Fibroblast of skin of left biceps (primary cell): ENCODE measurements at places on chromosomes 3 and 15.

DNA sequence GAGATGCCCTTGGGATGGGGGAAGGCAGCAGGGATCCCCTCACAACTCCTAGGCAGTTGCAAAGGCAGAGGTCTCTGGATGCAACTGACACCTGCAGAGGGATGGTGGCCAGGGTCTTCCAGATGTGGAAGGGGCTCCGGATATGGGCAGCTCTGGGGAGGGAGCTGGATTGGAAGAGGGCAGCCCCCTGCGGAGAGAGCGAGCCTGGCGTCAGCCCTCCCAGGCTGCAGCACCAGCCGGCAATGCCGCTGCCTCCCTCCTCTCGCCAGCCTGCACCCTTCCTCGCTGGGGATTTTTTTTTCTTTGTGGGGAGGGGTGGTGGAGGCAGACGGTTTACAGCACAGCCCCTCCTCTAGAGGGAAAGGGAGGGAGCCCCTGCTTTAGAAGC lies 1.6 kb downstream of the INSYN1 start:
- DNase-seq, result no peak

GRCh38 chr3:39106281-39106811 lies 1.1 kb downstream of the GORASP1 start:
- DNase-seq, result no peak

- no peak for DNase-seq
Observed at GRCh38 chr3:153767601-153768560, 353.3 kb upstream of the ARHGEF26 start.

DNA sequence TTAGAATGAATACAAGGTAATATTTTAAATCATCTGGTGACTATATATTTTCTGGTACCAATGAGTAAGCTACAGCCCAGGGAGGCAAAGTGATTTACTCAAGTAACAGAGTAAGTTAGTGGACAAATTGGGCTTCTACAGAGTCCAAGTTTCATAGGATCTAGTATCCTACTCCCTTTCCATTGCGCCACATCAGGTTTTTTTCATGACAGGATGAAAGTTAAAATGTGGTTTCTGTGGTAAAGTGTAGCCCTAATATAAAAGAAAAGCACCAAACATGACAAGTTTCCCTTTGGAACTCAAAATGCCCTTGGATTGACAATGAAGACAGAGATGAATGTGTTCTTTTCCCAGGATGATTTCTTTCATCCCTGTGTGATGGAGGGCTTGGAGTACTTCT lies 350.8 kb upstream of the ZNF385D start:
- no peak for DNase-seq

DNA sequence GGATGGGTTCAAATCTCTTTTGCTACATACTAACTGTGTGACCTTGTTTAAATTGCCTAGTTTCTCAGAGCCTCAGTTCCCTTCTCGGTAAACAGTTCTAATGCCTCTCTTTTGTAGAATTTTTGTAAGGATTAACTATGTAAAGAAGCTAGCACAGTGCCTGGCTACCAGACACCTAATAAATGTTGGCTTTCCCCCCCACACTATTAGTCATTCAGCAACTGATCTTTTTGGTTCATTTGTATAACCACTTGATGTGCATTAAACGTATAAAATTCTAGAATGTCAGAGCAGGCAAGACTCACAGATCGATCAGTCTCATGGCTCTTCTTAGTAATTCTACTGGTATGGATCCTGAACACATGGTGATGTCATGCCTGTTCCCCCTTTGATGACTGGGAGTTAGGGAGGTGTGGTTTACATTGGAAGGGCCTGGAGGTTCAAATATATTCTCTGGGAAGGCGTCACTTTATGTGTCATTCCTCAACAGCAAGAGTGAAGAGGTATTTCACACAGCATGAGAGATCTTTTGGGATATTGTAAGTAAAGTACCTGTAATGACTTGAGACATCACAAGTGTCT lies 6.5 kb downstream of the TAGLN3 start:
- no peak for DNase-seq

DNA sequence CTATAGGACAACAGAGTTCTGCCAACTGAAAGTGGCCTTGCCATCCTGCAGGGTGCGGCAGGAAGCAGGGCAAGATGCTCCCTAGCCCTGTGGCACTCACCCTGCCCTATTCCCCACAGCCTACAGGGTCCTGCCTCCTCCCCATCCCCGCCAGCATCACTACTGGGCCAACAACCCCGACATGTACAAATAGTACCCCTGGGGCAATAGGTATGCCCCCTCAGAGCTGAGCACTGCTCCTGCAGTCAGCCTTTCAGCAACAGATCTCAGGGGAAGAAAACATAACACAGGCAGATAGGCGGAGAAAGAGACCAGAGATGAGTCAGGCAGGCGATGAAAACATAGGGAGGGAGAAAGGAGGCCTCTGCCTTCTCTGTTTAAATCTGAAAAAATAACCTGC lies 74.7 kb downstream of the XXYLT1 start:
- no peak for DNase-seq

GRCh38 chr3:66949898-66950297 lies 48.2 kb upstream of the KBTBD8 start:
- no peak for DNase-seq

GRCh38 chr3:50392101-50392715 lies 32.9 kb upstream of the TMEM115 start:
- DNase-seq, result no peak

DNA sequence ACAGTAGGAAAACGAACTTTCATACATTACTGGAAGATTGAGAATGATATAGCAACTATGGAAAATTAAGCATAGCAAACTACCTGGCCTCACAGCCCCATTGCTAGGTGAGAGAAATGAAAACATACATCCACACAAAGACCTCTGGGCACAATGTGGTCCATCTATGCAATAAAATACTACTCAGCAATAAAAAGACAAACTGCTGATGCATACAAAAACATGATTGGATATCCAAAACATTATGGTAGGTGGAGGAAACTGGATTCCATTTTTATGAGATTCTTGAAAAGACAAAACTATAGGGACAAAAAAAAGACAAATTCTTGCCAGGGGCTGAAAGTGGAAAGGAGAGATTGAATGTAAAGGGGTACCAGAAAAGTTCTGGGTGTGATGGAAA lies 308.8 kb downstream of the OCA2 start:
- no peak for DNase-seq

GRCh38 chr3:139548801-139549200 lies 9.3 kb upstream of the RBP1 start:
- no peak for DNase-seq

DNA sequence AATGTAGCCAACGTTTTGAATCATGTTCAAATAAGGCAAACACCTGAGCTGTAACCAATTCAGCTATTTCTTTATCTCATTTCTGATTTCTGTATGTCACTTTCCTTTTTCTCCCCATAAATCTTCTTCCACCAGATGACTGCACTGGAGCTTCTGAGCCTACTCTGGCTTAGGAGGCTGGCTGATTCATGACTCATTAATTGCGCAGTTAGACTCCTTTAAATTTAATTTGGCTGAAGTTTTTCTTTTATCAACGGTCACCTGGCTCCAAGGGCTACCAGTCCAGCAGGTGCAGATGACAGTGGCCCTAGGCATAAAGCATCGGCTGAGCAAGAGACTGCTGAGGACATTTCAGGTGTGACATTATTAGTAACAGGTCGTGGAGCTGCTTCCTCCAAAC lies 39.6 kb upstream of the ITGA11 start:
- DNase-seq, result no peak

GRCh38 chr15:55873024-55873720 lies 120.2 kb downstream of the NEDD4 start:
- DNase-seq, result no peak

GRCh38 chr15:42674472-42674871 lies 62.5 kb downstream of the CDAN1 start:
- no peak for DNase-seq

DNA sequence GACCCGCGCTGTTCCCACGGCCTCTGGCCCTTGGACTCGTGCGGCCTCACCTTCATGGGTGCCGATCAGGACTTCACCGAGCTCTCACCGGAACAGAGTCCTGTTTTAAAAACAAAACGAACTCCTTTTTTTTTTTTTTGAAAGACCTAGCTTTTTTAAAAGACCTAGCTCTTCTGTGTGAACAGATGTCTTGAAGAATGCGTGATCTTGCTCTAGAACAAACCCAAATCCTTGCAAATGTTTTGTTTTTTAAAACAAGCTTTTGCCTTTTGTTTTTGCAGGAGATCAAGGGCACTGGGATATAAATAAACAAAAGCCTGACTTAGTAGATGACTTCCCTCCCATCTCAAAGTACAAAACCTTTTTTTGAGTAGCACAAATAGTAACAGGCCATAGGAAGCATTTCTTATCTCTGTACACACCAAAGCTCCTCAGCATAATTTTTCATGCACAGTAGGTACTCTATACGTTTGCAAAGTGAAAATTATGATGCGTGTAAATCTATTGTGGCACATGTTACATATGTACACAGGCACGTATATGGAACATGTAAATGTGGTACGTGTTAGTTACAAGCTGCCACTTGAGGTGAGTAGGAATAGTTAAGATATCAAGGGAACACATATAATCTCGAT lies 1.1 kb upstream of the MSL2 start:
- DNase-seq, result no peak

DNA sequence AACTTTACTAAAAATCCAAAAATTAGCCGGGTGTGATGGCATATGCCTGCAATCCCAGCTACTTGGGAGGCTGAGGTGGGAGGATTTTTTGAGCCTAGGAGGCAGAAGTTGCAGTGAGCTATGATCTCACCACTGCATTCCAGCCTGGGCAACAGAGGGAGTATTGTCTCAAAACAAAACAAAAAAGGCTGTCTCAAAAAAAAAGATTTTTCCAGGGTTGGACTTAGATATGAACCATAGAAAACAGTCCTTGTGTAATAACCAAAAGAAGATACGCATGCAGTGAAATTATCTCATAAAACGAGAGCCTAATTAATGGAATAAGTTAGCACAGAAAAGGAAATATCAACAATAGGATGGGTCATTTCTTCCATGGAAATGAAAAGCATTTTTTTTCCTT lies 320.4 kb upstream of the RASGRP1 start:
- no peak for DNase-seq

- DNase-seq, result no peak
Observed at GRCh38 chr3:169020371-169020770, 643.1 kb downstream of the MECOM start.

DNA sequence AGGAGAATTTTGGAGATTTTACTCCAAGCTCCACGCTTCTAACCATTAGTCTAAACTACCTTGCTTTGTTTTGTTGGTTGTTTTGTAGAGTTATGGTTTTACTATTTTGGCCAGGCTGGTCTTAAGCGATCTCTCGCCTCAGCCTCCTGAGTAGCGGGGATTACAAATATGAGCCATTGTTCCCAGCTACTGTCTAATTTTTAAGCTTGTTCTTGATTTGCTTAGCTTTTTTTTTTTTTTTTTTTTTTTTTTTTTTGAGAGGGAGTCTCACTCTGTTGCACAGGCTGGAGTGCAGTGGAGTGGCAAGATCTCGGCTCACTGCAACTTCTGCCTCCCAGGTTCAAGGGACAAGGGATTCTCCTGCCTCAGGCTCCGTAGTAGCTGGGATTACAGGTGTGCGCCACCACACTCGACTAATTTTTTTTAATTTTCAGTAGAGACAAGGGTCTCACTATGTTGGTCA lies 28.5 kb downstream of the EFCAB12 start:
- DNase-seq, result no peak

- no peak for DNase-seq
Observed at GRCh38 chr15:31814082-31814481, 216.2 kb upstream of the CHRNA7 start.

- no peak for DNase-seq
Observed at GRCh38 chr3:197186887-197187588, 111.4 kb downstream of the DLG1 start.

- no peak for DNase-seq
Observed at GRCh38 chr3:106401666-106402490, 533.1 kb upstream of the CBLB start.

DNA sequence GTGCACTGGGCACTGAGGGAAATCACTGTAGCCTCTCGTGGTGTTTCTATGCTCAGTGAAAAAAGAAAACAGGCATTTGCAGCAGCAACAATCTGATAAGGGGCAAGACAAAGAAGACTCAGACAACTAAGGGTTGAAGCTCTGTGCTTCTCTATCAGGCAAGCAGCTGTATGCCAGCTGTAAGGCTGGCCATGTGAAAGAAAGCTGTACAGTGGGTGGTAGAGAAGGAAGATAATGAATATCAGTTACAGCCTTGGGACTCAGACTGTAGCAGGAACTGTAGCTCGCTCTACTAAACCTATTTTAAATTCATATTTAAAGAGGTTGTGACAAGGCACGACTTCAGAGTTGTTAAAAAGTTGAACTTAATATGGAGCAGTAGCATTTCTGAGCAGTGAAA lies 76.3 kb downstream of the VGLL3 start:
- DNase-seq, result no peak

- DNase-seq, result peak; percentile 87
Observed at GRCh38 chr3:4741404-4742307, 237.6 kb upstream of the BHLHE40 start.

- no peak for DNase-seq
Observed at GRCh38 chr15:35663956-35664355, 118.0 kb upstream of the DPH6 start.
